ENCODE measurements at places on chromosomes 13 and 19. TPM values are rescaled to one million over a fixed set of nuclear protein-coding genes. Genes with fewer than 3 reads are reported as not detected.

CYP4F12 gene
- not detected for total RNA-seq

KANK3 gene
- 3.7 TPM for total RNA-seq

APOC1 gene
- 6.6 TPM for total RNA-seq

WDR88 gene
- total RNA-seq, result not detected

CACNG7 gene
- not detected for total RNA-seq

SLC25A41 gene
- not detected for total RNA-seq

ZNF304 gene
- 2.3 TPM for total RNA-seq

BAX gene
- total RNA-seq, result 189 TPM

ICAM5 gene
- total RNA-seq, result 4.3 TPM

ZNF556 gene
- total RNA-seq, result not detected

ZNF540 gene
- not detected for total RNA-seq

CLIP3 gene
- total RNA-seq, result 11.5 TPM

WDR62 gene
- total RNA-seq, result 11.5 TPM

RNF17 gene
- total RNA-seq, result not detected

SYNGR4 gene
- total RNA-seq, result not detected

EPS8L1 gene
- total RNA-seq, result 12.1 TPM

CLEC11A gene
- total RNA-seq, result 170 TPM

PSG2 gene
- 0.29 TPM for total RNA-seq

ZNF738 gene
- 3.0 TPM for total RNA-seq

KL gene
- total RNA-seq, result 0.29 TPM

KIR3DL1 gene
- not detected for total RNA-seq

KISS1R gene
- 0.18 TPM for total RNA-seq

KDM4B gene
- 21.9 TPM for total RNA-seq

LRG1 gene
- total RNA-seq, result not detected

PSG11 gene
- total RNA-seq, result 0.71 TPM

ITGBL1 gene
- 76.6 TPM for total RNA-seq

ZNF677 gene
- total RNA-seq, result 6.9 TPM

FGF14 gene
- 1.9 TPM for total RNA-seq

IL27RA gene
- 14.4 TPM for total RNA-seq

PTPRH gene
- 6.9 TPM for total RNA-seq

ERICH6B gene
- not detected for total RNA-seq

MISP3 gene
- total RNA-seq, result 0.35 TPM

ZNF682 gene
- 0.86 TPM for total RNA-seq

FXYD3 gene
- total RNA-seq, result not detected

ZNF600 gene
- total RNA-seq, result 1.4 TPM

ZNF626 gene
- total RNA-seq, result 12.9 TPM

NANOS2 gene
- total RNA-seq, result not detected

SLITRK1 gene
- not detected for total RNA-seq

POLD1 gene
- 49.9 TPM for total RNA-seq

ELAVL3 gene
- not detected for total RNA-seq

OVOL3 gene
- total RNA-seq, result not detected

PINLYP gene
- 11.3 TPM for total RNA-seq

IGFL1 gene
- not detected for total RNA-seq

HIPK4 gene
- not detected for total RNA-seq

KIR2DL4 gene
- not detected for total RNA-seq

TUBA3C gene
- not detected for total RNA-seq

IL17D gene
- 0.35 TPM for total RNA-seq

ADM5 gene
- total RNA-seq, result 2.3 TPM

TGFBR3L gene
- total RNA-seq, result not detected

FRY gene
- total RNA-seq, result 24.8 TPM
